ENCODE measurements at places on chromosomes 4 and X.
A peak's percentile ranks its signal among the peaks of the same experiment; 100 is the strongest.

- DNase-seq: peak; percentile 87
Observed at GRCh38 chr4:92234393-92235176, 69.2 kb upstream of the GRID2 start.

GRCh38 chrX:107827852-107828251, 2.2 kb downstream of the MID2 start:
- DNase-seq: no peak

GRCh38 chrX:41634284-41634683, 54.5 kb upstream of the GPR34 start:
- peak; percentile 5 for DNase-seq

DNA sequence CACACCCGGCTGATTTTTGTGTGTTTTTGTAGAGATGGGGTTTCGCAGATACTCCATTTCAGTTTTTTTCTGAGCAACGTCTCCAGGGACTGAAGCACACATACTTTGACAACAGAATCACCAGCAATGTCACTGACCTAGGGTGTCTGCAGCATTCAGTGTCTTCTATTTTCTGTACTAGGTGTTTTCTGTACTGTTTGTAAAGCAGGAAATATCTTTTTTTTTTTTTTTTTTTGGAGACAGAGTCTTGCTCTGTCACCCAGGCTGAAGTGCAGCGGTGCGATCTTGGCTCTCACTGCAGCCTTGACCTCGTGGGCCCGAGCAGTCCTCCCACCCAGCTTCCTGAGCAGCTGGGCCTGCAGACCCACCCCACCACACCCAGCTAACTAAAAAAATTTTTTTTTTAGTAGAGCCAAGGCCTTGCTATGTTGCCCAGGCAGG, 8.9 kb downstream of the ADD1 start:
- DNase-seq: no peak

- no peak for DNase-seq
Observed at GRCh38 chrX:53681661-53682060, 4.9 kb downstream of the HUWE1 start.

DNA sequence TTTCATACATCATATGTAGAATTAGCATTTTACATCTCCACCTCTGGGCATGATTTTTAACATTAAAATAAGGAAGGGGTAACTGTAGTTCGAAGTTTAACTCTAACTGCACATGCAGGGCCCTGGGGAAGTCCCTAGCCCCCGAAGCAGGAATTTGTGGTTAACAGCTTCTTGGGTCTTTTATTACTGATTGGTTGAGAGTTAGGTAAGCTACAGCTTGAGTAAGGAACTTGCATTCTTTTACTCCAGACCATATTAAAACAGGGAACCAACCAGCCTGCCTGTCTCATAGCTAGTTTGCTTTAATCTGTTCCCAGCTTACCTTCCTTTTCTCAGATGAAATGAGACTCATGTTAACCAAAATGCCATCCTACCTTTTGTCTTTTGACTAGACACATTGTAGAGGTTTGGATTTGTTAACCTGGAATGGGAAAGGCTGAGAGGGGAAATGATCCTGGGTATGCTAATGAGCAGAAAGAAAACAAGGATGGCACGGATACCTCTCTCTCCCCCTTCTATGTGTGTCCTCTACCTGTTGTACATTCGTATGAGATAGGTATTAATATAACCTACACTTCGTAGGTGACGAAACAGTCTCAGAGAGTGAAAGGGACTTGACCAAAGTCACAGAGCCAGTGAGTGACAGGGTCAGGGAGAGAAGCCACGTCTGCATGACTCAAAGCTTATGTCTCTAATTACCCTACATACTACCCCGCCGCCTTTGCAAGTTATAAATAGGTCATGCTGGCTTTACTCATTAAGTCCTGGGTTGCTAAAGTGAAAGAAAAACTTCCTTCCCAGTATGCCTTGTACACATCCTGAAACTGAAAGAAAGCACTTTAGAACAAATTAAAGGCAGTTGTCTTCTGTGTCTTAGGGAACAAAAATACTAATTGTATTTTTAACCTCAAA, 119.5 kb upstream of the AFF2 start:
- DNase-seq: no peak

GRCh38 chrX:119187298-119187697, 48.8 kb upstream of the PGRMC1 start:
- no peak for DNase-seq

DNA sequence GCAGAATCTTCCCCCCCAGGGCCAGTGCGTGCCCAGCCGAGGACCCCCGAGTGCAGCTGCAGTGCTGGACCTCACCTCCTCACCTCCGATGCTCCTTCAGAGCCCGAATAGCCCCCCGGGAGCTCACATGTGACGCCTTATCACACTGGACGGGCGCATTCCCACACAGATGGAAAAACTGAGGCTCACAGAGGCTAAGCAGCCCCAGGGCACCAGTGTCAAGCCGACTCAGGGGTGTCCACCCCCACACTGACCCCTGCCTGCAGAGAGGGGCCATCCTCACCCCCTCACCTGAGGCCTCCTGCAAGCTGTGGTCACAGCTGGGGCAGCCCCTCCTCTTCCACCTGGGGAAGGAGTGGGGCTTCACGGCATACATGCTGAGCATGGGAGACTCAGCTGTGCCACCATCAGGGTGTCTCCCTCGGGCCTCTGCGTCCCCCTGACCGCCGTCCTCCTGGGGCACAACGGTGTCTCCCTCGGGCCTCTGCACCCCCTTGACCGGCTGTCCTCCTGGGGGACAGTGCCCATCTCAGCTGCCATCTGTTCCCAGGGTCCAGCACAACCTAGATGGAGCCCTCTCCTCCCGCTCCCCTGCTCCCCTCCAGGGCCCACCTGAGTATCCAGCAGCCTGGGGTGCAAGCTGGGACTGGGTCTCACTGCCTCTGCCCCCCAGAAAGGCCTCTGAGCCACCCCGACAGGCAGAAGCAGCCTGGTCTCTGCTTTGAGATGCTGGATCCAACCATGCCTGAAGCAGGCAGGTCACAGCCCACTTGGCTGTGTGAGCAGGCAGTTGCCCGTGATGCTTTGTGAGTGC, 85.3 kb upstream of the NKX1-1 start:
- no peak for DNase-seq

DNA sequence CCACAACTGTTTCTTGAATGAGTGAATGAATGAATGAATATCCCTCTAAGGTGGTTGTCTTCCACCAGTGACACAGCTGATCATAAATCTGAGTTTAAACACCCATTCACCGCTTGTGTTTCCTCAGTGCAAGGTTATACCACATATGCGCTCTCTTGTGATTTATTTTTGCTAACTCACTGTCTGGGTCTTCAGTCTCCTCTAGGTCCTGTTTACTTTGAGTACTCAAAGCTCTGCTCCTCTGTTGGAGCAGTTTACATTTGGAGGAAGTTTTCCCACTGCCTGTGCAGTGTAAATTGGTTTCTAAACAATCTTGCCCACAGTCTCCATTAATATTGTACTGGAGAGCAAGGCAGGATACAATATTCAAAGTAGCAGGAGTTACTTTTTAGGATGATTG, 212.6 kb upstream of the JADE1 start:
- DNase-seq: no peak

- DNase-seq: no peak
Observed at GRCh38 chrX:20015422-20015821, 24.6 kb upstream of the BCLAF3 start.

- DNase-seq: no peak
Observed at GRCh38 chr4:152992466-152992865, 56.3 kb downstream of the FHDC1 start.

DNA sequence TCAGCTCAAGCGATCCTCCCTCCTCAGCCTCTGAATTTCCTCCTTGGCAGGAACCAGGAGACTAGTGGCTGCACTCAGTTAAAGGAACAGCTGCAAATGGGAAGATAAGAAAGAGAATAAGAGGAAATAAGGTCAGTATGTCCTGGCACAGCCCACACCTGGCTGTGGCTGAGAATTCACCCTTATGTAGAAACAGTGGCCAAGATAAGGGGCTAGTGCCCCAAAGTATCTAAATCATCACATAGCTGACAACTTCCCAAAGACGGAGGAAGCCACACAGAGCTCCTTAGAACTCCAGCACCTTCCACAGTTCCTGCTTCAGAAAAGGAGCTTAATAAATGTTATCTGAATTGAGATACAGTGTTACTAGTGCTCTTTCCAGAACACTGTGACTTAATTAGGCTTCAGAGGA, 2.3 kb upstream of the CHIC2 start:
- DNase-seq: no peak

DNA sequence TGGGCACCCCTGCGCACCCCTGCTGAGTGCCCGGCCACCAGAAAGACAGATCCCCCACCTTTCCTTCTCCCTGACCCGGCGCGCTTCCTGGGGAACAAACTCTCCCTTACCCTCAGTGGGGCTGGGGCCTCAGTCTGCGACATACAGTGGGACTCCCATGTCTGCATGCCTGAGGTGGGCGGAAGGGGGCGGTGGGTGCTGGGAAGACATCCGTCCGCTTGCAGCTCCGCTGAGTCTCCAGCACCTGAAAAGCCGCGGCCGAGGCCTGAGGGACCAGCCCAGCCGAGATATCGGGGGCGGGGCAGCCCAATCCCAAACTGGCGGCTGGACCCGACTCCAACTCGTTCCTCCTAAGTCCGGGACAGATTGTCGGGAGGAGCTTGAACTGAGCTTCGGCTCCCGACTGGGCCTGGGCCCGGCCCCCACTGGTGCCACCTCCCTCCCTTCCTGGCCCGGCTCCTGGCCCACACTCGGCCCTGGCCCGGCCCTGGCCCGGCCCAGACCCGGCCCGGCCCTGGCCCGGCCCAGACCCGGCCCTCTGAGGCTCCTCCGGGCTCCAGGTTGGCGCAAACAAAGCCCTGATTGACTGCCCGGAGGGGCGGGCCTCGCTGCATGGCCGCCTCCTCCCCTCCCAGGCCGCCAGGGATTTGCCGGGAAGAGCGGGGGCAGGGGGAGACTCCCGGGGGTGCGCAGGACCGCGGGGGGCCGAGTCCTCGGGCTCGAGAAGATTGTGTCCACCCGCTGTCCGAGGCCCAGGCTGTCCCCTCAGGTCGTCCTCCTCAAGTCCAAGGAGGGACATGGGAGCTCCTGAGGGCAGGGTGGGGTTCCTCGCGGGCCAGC, 877 bp upstream of the SLC16A2 start:
- peak; percentile 74 for DNase-seq

- no peak for DNase-seq
Observed at GRCh38 chrX:153968754-153969124, 2.9 kb downstream of the HCFC1 start.

DNA sequence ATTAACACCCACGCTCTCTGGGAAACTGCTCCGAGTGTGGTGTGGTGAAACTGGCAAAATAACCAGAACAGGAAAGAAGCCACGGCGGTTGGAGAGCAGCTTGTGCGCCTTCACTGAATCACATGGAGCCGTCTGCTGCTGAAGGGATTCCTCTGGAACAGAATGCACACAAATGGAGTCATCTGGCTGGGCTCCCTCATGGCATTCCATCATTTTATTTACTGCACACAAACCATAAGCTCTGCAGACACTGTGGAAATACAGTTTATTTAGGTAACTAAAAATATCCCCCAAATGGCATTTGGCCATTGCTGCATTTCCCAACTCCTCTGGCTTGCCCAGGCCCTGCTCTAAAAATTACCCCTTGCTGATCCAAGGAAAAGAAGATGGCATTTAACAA, 187.0 kb upstream of the S100G start:
- DNase-seq: peak; percentile 78

GRCh38 chrX:97366237-97366636, 482.5 kb downstream of the RPA4 start:
- DNase-seq: no peak

GRCh38 chrX:114065577-114066223, 518.2 kb upstream of the HTR2C start:
- no peak for DNase-seq

DNA sequence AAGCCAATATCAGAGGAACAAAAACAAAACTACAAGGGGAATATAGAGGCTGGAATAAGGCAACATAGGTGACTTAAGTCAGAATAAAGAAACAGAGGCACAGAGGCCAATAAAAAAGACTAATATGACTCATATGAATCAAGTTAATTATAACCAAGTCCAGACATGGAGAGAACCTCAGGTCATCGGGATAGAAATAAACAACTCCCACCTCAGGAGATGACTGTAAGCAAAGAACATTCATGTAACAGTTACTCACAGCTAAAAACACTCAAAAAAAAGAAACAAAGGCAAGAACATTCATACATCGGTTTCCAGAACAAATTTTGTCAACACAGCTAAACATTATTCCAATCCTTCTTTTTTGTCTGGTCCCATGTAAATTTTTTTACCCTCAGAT, 60.3 kb upstream of the RXFP1 start:
- DNase-seq: no peak

- peak; percentile 69 for DNase-seq
Observed at GRCh38 chr4:75702919-75703411, 21.4 kb upstream of the USO1 start.

DNA sequence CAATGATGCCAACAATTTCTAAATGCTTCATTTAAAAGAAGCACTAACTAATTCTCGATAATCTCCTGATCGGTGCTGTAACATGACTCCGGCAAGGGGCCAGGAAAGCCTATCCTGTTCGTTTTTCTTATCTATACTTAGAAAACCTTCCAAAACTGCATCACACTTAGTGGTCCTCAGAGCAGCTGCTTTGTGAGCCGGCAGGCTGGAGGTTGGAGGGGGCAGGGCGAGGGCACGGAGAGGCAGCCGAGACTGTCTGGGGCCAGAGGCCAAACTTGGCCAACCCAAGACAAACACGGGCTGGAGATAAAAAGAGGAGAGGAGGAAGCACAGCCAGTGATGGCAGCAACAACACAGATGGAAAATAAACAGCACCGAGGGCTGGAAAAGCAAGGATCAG, 455.7 kb downstream of the BCOR start:
- no peak for DNase-seq

- DNase-seq: no peak
Observed at GRCh38 chrX:15943391-15943790, 88.8 kb upstream of the AP1S2 start.

DNA sequence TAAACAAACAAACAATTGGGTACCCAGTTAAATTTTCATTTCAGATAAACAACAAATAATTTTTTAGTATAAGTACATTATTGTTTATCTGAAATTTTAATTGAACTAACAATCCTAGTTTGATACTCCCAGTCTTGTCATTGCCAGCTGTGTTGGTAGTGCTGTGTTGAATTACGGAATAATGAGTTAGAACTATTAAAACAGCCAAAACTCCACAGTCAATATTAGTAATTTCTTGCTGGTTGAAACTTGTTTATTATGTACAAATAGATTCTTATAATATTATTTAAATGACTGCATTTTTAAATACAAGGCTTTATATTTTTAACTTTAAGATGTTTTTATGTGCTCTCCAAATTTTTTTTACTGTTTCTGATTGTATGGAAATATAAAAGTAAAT, 2.9 kb downstream of the CXCL8 start:
- DNase-seq: no peak

DNA sequence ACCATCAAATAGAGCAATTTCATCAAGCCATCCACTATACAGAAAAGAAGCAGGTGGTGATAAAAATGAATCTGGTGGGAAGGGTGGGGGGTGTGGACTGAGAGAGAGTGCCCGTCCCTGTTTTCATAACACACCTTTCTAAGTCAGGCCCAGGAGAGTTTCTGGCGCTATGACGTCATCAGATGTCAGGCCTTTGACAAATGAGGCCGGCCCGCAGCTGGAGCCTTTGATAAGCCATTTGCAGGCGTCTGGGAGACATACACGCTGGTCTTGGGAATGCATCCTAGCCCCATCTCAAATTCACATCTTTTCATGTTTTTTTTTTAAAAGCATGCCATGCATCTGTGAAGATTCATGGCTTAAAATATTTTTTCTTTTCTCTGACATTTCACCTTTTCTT, 404.5 kb downstream of the BCOR start:
- DNase-seq: no peak

Measured in umbilical cord (tissue), 2 donors.